ENCODE measurements at places on chromosomes 1 and 21.

- ATAC-seq = no peak
Observed at GRCh38 chr1:98559291-98559690, 102.2 kb upstream of the SNX7 start.

DNA sequence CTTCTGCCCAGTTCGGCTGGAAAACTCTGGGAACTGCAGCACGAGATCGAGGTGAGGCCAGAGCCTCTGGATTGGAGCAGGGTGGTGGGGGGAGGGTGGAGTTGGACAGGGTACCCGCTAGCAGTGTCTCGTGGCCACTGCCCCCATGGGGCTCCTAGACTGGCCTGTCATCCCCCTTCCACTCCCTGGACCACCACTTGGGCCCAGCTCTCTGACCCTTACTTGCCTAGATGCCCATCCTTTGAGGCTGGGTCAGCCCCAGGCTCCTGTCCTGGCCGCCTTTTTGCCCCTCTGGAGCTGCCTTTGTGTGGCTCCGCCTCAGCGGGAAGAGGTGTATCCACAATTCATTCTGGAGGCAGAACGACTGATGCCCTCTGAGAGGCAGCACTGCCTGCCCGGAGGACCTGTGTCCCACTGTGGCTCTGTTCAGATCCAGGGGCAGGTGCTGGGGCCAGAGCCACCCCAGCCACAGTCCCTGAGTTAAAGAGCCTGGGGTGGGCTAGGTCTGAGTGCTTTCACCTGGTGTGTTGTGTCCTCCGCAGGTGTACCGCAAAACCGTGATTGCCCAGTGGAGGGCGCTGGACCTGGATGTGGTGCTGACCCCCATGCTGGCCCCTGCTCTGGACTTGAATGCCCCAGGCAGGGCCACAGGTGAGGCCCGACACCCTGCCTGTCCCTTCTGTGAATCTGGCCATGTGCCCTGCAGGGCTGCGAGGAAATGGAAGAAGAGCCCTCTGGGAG, 17.7 kb downstream of the FAAH start:
- ATAC-seq = no peak

DNA sequence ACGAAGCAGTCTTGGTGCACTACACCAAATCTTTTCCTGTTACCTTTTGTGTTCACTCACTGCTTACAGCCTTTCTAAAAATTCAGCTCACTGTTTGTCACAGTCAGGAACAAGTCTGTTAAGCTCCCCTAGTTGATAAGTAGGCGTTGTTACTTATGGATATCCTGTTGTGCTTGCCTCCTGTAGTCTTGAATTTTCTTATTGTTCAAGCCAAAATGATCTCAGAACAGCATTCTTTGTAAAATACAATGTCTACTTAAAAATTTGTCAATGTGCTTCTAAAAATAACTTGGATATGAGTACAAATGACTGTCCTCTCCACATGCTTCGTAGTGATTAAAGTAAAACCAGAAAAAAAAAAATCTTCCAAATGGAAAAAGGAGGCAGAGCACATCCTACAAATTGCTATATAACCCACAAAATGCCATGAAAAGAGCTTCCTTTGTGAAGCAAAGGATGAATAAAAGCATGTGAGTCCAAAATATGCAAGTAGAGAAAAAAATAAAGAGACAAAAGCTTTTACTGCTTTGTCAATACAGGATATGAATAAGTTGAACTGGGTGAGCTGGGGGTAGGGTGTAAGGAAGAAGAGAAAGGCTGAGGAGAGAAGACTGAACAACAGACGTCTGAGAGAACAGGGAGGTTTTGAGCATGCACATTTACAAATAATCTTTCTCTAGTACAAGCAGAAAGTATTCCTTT, 228.9 kb upstream of the ADGRL4 start:
- ATAC-seq = no peak

GRCh38 chr1:161044535-161044907, 1.3 kb downstream of the USF1 start:
- ATAC-seq = no peak

DNA sequence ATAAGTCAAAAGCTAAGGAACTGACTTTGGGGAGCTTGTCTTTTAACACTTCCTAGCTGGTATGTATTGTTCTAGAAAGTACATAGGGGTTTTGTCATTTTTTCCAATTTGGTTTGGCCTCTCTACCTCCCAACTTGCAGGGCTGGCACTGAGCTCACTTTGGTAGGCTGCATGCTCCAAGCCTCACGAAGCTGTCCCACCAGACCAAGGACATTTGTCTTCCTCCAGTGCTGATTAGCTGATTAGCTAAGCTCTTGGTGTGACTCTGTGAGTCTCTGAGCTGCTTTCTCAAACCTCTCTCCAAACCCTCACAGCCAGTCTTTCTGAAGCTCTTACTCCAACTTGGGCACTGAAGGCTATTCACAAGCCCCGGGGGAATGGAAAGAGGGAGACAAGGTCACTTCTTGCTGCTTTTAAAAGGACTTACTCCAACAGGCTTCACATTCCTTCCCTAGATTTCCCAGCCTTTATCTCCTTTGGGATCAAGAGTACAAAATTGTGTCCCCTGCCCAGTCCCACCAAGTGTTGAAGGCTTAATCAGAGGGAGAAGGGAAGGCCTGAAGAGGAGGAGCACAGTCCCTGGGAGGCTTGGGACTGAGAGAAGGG, 893 bp upstream of the CFAP45 start:
- no peak for ATAC-seq

DNA sequence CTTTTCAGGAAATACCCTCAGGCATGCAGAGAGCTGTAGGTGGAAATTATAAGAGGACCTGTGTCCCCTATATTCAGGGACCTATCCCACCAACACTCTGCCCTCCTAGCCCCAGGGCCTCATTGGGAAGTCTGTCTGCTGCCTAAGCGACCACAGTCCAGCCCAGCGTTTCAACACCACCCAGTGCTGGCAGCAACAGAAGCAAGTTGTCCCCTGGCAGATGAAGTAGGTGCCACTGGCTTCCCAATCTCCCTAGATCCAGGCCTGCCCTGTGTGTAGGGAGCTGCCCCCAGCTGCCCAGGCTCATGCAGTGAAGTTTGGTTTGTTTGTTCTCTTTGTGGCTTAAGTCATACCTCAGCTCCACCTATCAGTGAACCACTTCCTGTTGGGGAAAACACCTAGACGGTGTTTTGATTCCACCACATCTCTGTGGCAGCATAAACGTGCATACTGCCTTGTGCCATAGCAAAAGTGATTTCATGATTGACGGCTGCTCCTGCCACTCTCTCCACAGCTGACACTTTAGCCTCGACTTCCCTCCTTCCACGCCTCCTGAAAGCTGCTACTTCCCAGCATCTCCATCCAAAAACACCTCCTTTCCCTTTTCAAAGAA, 8.1 kb upstream of the LEFTY1 start:
- ATAC-seq = peak; percentile 48

Measured in SK-N-SH treated with all-trans-retinoic acid at 6 μM for 48 hours (cell line).